ENCODE measurements at places on chromosomes 6 and 20.

DNA sequence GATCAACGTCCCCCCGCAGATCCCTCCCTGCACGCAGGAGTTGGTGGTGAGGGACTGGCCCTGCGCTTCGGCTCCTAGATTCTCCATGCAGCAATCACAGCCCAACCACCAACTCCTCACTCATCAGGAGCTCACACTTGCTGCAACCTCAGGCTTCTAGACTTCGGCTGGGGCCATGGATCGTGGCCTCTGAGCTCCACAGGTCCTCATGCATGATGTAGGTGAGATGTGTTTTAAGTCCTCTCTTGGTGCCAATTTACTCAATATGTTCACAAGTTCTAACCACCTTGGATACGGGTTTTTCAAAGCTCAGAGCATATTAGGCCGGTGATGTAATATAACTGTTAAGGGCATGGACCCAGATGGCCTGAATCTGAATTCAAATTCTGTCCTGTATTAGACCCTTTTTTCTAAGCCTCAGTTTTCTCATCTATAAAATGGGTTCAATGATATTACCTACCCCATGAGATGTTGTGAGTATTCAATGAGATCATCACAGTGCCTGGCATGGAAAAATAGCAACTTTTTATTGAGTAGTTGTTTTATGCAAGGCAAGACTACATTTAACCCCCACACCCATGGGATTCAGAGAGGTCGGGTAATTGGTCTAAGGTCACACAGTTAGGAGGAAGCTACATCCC, 31.0 kb downstream of the SUN5 start:
- no peak for DNase-seq

GRCh38 chr20:25296094-25297093, 48.5 kb downstream of the PYGB start:
- DNase-seq, result no peak

DNA sequence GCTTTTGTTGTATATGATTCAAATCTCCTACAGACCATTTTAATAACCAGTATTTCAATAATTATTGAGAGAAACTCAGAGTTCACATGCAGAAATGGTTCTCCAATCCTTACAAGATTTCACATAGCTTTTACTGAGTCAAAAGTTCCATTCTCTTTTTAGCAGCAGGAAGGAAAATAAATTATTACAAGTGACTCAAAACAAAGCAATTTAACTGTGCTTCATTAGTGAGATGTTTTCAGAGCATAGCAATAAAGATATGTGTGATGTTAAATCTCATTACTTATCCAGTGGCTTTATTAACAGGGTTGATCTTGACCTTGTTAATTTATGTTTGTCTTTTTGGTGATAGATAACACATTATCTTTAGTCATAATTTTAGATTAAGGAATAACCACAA, 22.0 kb downstream of the KIF13A start:
- DNase-seq, result no peak

GRCh38 chr6:53005663-53006250, 10.7 kb upstream of the GSTA4 start:
- DNase-seq, result no peak

GRCh38 chr6:142566628-142567396, 265.0 kb downstream of the ADGRG6 start:
- peak; percentile 32 for DNase-seq

- no peak for DNase-seq
These were observed 225.5 kb downstream of the BMP2 start for GRCh38 chr20:6993011-6993410.

All from upper lobe of left lung (tissue), 6 donors.